Stimulated activated CD4-positive, alpha-beta T cell treated with anti-CD3 and anti-CD28 coated beads, Interleukin-12 subunit alpha, Interleukin-12 subunit beta, amount 100 ng/mL, for 4 hours (primary cell): ENCODE measurements at places on chromosomes 4 and X.
A peak's percentile ranks its signal among the peaks of the same experiment; 100 is the strongest.

DNA sequence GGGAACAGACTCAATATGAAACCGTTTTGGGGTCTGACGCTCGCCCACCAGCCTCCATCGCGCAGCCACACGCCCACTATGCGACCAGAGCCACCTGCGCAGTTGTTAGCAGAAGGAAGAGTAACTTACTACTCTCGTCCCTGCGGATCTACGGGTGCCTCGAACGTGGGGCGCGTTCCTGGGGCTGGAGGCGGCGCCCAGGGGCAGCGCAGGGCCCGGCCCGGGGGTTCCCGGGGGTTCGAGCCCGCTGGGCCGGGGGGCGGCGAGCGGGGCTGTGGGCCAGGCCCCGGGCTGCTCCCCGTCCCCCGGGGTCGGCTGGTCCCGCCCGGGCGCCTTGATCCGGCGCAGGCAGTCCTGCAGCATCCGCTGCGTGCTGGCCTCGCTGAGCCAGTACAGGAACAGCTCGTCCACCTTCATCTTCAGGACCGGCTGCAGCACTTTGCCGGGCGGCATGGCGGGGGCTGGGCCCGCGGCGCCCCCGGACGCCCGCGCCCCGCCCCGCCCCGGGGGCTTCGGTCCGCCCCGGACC lies 404 bp downstream of the PPP2R3B start:
- peak; percentile 40 for DNase-seq

GRCh38 chr4:15988222-15988621 lies 25.2 kb upstream of the FGFBP2 start:
- no peak for DNase-seq

DNA sequence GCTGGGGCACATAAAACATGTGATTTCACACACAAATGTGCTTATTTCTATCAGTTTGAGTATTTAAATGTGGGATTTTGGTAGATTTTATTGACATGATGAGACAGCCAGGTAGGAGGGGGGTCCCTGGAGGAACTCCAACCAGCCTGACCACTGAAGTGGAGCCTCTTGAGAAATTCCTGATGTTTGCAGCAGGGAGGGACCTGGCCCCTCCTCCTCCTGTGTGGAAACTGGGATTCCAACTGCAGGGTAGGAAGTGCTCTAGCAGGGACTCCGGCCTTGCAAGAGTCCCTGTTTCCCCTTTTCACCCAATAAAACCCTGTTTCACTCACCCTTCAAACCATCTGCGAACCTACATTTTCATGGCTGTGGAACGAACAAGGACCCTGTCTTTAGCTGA lies 2224.0 kb upstream of the AGA start:
- no peak for DNase-seq

- DNase-seq, result no peak
Observed at GRCh38 chr4:102579794-102580462, 78.8 kb downstream of the NFKB1 start.

- no peak for DNase-seq
Observed at GRCh38 chrX:9627922-9628321, 137.7 kb downstream of the GPR143 start.

DNA sequence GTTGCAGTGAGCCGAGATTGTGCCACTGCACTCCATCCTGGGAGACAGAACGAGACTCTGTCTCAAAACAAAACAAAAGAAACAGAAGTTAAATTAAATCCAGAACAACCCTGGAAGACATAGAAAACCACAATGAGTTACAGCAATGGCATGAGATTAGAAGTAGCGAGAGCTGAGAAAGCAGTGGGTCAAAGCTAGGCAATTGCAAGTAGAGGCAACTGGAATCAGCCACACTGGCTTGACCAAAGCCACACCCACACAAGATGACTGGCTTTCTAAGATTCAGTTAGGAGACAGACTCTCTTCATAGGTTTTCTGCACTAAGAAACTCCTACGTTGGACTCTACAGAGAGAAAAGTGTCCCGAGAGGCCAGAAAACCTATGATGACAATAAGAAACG lies 443.0 kb downstream of the GPM6A start:
- no peak for DNase-seq

- no peak for DNase-seq
Observed at GRCh38 chrX:32370456-32371205, 840.7 kb downstream of the DMD start.
